EH (cell line): ENCODE measurements at places on chromosomes 16 and 17.
A peak's percentile ranks its signal among the peaks of the same experiment; 100 is the strongest.

- DNase-seq, result peak; percentile 67
Measured at GRCh38 chr16:57038166-57038565, 48.8 kb downstream of the NLRC5 start.

- no peak for DNase-seq
Measured at GRCh38 chr17:51971121-51971520, 187.4 kb downstream of the CA10 start.

- DNase-seq, result peak; percentile 67
Measured at GRCh38 chr16:50245417-50246298, 20.7 kb upstream of the ADCY7 start.

DNA sequence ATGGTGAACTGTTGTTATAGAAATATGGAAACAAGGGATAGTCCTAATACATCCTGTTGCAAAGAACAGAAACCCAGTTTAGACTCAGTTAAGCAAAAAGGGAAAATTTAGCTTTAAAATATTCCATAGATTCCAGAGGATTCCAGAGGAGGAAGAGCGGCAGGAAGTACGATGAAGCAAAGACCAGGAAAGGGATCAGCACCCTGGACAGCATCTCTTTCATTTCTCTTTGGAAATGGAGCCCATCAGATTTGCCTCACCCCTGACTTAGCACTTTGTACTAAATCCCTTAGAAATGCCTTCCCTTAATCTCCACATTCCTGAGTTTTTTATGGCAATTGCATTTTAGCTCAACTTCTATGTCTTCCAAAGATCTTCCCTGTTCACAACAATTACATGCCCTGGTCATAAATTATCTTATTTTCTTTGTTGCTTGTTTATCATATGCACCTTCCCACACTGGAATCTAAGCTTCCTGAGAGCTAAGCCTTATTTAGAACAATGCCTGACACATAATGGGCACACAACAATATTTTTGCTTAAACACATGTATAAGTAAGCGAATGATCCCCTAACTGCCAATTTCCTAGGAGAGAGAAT is 150.0 kb upstream of the RBFOX1 start:
- no peak for DNase-seq

DNA sequence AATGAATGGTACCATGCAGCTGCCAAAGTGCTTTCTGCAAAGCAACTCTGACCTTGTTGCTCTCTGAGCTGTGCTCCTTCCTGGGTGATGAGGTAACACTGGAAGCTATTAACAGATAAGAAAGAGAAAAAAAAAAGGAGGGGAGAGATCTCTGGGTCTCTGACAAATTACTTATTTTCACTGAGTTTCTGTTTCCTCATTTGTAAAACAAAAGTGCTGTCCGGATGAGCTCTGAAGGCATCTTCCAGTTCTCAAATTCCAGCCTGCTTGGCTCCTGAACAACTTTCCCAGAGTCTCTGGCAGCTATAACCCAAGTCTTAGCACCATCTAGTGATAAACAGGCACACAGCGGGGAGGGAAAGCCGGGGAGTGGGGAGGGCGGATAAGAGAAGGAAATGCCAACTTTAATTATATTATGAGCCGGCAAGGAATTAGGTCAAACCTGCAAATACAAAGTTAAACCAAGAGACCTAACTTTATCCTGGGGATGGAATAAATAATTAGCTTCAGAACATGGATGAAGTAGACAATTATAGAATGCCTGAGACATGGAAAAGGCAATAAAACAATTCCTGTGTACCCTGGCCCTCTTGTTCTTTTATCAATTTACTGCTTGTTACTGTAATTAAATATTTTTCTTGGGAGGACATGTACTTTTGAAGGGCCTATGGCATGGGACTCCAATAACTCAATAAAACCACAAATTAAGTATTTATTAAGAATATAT is 61.3 kb upstream of the KIFC3 start:
- DNase-seq, result peak; percentile 86

GRCh38 chr17:17401271-17401781 is 75.5 kb upstream of the MED9 start:
- peak; percentile 62 for DNase-seq

DNA sequence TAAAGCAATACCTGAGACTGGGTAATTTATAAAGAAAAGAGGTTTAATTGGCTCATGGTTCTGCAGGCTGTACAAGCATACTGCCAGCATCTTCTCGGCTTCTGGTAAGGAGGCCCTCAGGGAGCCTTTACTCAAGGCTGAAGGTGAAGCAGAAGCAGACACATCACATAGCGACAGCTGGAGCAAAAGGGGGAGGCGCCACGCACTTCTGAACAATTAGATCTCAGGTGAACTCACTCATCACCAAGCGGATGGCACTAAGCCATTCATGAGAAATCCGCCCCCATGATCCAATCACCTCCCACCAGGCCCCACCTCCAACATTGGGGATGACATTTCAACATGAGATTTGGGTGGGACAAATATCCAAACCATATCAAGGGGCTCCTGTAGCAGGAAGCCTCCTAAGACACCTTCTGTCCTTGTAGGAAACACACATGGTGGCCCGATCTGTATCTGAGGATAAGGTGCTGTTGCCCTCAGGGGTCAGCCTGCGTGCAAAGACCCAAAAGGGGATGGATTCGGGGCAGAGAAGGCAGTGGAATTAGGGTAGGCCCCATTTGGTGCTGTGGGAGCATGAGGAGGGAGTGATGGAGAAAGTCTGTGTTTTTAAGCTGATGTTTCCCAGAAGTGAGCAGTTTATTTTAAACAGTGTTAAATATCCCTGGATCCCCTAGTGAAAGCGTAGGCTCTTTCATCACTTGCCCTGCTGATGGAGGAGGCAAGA is 23.0 kb downstream of the IL21R start:
- DNase-seq, result no peak

DNA sequence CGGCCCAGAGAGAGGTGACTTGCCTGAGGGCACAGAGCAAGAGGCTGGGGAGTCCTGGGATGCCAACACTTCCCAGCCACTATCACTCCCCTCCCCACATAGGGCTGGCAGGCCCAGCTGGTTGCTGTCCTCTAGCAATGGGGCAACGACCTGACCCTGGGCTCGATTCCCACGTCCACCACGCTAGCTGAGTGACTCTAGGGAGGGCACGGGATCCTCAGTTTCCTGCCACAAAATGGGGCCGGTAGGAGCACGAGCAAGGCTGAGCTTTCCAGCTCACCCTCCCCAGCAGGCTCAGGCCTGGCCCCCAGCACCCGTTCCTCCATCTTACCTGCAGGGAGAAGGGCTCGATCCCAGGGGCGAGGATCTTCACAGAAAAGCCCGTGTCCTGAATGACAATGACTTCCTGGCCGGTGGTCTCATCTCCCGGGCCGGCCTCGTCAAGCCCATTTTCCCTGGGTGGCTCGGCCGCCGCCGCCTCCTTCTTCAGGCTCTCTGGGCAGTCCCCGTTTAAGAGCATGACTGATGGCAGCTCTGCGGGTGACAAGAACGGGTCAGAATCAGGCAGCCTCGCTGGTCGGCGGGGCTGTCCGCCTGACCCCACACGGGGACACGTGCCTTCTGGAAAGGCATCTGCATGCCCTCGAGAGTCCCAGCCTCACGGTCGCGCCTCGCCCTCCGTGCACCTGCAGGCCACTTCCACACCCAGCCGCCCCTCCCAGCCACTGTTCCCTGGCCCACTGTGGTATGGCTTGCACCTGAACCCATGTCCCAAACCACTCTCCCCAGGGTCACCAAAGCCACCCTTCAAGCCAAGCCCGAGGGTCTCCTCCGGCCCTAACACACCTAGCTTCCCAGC is 7.3 kb downstream of the CLUH start:
- no peak for DNase-seq

GRCh38 chr16:29815793-29816693 is at the start of gene PAGR1:
Gene PAGR1, plus strand, starts transcription at chr16:29816152. Its CDS starts 374 bp downstream, at chr16:29816526.
- DNase-seq, result peak; percentile 99

GRCh38 chr17:78923660-78924453 is 1.3 kb downstream of the TIMP2 start:
- DNase-seq, result no peak

GRCh38 chr16:19589771-19590302 is 34.3 kb downstream of the VPS35L start:
- peak; percentile 63 for DNase-seq

- DNase-seq, result peak; percentile 70
Measured at GRCh38 chr17:75864448-75864871, 9.3 kb upstream of the WBP2 start.

DNA sequence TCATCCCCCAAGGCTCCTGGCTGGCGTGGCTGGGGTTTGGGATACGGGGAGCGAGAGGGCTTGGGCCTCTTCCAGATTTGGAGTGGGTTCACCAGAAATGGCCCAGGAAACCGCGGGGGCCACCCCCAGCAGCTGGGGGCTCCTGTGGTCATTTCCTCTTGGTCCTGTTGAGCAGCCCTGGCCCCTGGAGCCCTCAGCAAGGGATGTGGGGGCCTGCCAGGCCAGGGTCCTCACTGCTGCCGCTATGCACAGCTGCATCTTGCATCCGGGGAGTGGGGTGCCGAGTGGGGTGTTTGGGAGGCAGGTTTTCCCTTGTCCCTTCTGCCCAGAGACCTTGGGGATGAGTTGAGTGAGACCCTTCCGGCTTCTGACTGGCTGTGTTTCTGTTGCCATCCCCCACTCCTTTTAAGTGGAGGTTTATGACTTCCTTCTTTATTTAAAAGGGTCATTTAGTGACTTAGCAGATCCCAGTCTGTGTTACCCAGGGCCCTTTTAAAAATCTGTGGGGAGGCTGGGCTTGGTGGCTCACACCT is 319.8 kb downstream of the SEC14L1 start:
- peak; percentile 25 for DNase-seq

DNA sequence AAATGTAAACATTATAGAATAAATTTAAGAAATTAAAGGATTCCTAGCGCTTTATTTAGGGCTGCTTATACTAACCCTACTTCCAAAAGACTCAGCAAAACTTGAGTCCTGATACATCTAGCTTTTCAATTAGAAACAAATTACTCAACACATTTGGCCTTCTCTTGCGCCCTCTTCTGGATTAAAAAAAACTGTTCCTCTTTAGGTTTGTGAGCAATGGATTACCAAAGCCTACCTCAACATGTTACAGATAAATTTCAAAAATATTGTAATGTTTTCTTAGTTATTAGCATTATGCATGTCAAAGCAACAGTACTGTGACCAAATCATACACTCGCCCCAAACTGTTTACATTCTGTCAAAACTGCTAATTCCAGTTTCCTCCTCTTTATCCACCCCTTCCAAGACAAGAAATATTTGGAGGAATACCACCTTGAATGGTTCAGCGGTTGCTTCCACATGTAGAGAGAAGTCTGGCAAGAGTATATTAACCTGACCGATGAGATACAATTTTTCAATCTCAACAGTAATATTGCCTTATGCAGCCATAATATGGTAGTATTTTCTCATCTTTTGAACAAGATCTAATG is 2.7 kb downstream of the NUFIP2 start:
- peak; percentile 76 for DNase-seq

DNA sequence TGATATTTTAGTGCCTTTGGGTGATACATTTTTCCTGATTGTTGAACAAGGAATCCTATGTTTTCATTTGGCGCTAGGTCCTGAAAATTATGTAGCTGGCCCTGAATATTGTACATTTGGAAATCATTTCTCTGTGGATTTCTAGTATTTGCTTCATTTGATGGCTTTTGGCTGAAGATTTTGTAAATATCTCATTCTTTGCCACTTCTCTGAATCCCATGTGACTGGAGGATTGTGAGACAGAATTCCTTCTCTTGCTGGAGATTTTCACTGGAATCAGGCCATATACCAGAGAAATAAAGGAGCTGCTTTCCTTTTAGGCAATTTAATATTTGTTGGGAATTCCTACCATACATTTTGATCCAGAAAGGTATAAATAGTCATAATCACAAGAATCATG is 8.6 kb downstream of the KRT28 start:
- DNase-seq, result no peak

DNA sequence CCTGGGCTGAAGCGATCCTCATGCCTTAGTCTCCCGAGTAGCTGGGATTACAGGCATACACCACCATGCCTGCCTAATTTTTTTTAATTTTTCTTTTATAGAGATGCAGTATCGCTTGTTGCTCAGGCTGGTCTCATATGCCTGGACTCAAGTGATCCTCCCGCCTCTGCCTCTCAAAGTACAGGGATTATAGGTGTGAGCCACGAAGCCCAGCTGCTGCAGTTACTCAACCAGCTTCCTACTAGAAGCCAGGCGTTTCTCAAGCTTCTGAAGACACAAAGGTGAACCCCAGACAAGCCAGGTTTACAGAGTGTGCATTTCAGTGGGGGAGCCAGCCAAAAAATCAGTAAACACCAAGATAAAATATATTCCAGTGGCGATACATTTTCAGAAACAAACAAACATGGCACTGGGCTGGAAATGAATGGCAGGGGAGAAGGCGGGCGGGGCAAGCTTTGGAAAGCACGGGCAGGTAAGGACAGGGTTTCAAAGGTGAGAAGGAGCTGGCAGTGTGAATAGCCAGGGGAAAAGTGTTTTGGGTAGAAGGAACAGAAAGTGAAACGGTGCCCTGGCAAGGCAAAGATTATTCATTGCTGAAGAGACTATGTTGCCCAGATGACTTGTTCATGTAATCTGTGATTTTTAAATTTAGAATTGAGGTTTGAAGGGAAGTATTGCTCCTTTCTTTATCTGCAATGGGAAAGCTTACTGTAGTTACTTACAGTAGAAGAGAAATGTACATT is 471.1 kb downstream of the WWOX start:
- DNase-seq, result no peak

GRCh38 chr17:4124999-4125398 is 17.8 kb downstream of the ZZEF1 start:
- no peak for DNase-seq
